ENCODE measurements at places on chromosomes 2 and 18.

DNA sequence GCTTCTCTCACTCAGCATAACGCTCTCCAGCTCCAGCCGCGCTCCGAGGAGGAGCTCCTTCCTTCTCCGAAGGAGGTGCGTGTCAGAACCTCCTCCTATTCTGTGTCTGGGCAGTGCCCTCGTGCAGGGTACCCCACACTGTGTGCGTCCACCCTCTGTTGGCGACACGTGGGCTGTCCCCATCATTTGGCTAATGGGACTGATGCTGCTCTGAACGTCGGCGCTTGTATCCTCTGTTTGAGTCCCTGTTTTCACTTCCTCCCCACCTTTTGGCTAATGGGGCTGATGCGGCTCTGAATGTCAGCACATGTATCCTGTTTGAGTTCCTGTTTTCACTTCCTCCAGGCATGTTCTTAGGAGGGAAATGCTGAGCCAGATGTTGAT is 22.2 kb downstream of the KCNG2 start:
- no peak for DNase-seq

DNA sequence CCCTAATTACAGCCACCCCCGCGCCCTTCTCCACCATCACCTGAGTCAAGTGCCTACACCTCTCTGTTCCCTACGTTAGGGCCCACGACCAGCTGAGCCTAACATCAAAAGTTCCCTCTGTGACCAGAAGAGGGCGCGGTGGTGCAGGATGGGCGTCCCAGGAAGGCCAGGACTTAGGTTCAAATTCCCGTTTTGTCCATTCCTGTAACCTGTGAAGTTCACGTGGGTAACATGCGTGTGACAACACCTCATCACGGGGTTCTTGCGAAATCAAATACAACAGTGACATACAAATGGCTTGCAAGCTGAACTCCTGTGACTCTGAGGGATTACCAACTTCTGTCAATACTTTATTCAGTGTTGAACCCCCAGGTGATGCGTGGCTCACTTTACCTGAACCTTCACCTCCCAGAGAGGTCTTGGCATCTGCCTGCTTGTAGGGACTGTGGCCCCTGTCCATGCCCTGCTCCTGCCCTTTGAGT is 207.9 kb downstream of the ARL4C start:
- peak; percentile 58 for DNase-seq

DNA sequence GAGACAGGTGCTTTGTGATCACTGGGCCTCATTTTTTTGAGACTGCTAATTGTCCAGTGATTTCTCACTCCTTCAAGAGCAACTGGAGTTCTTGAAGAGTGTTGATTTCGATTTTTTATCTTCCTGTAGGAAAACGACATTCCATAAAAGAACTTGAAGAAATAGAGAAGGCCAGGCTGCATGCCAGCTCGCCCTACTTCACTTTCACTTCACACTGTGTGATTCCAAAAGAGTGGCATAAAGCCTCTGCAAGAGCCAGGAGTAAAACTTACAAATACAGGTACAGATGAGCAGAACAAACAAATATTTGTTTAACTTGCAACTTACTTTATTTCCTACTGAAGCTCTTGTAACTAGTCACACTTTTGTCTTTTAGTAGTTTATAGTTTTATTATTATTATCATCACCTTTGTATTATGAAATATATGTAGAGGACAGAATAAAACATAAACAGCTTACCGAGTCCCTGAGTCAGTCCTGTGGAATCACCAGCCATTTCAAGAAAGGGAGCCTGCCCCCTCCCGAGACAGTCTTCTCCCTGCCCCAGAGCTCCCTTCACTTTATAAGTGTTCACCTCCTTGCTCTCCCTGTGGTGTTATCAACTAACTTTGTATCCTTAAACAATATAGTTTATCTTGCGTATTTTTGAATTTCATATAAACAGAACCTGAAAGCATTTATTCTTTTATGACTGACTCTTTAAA is 8.7 kb downstream of the FAM228A start:
- no peak for DNase-seq

DNA sequence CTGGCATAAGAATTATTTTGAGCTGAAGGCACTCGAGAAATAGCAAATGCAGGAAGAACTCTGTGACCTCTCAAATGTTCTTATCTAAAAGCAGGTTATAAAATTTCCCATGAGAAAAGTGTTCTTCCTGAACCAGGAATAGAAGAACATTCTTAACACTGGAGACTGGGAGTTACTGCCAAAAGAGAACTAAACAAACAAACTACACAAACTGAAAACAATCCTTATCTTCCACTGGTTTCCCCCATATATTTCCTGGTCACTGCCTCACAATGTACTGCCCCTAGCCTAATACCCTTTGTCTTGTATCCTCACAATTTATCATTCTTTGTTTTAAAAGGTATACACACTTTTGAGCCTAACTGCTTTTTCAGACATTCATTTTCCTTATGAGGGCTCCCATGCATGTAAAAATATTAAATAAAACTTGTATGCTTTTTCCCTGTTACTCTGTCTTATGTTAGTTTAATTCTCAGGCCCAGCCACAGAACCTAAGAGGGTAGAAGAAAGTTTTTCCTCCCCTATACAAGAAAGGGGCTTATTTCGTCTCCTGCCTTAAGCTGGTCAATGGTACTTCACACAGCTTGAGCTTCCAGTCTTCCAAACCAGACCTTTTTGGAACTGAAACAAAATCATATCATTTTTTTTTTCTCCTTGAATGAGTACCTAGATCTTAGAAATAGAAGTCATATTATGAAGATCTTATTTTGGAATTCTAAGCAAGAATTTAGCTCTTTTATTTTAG is 110.6 kb downstream of the MSTN start:
- no peak for DNase-seq

DNA sequence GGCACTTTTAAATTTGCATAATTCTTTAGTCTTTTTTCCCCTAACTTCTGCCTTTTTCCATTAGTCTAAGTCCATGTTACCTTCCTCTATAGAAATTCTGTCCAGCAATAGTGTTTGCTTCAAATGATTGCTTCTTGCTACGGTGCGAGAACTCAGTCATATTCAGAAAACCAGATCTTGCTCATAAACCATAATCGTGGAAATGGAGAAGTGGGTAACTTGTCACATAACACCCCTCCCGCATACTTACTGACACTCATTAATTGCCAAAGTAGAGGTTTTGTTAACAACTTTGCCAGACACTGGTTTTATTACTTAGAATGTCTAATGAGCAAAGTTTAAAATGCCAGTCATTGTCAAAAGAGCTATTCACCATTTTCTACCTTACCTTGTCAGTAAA is 94.3 kb upstream of the TWSG1 start:
- DNase-seq = no peak

DNA sequence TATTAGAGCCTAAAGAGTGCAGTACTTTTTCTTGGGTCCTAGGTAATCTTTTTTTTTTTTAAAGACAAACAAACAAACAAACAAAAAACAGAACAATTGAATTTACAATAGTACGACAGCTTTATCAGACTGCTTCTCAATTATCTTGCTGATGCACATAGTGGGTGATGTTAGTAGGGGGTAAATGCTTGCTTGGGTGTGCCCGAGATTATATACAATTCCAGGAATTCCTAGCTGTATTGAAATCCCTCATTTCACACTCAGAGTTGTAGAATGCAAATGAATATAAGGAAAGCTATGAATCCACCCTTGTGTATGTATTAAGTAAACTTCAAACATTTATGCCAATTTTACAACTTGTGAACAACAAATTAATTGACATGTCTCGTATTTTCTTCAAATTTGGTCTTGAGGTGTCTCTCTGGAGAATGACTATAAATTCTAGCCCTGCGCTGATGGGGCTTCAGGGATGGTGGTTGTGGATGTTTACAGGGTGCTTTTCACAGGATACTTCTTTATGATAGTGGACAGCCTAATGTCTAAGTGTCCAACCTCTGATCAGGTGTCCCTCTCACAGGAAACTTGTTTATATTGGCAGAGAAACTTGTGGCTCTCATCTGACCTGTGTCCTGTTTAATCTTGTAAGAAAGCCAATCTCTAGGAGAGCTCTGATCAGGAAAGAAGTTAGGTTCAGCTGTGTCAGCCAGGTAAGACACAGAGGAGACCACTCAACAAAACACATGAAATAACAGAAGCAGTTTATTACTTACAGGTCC is 61.9 kb upstream of the SLC39A10 start:
- no peak for DNase-seq

- DNase-seq = no peak
Measured at GRCh38 chr2:133167990-133168389, 400.3 kb downstream of the NCKAP5 start.

- DNase-seq = peak; percentile 19
Measured at GRCh38 chr2:230155359-230155758, 64.4 kb downstream of the SP110 start.

- DNase-seq = no peak
Measured at GRCh38 chr2:211306929-211307328, 750.5 kb downstream of the CPS1 start.

DNA sequence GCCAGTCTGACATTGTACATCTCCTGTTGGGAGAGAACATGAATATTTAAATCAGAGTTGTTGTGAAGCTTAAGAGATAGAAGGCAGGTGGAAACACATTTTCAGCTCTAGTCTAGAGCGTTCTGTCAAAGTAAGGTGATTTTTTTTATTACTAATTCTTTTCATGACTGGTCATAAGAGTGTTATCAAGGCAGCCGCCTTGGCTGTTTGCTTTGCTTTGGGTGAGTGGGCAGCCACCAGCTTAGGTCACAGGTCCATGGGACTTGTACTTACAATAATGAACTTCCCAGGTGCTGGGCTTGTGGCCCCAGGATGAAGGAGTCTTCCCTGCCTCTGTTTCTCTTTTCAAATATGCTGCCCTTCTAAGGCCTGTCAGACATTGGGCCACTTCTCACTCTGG is 256.3 kb downstream of the SRBD1 start:
- DNase-seq = no peak
